ENCODE measurements at places on chromosomes 5 and 9.

GRCh38 chr5:159913501-159913900, 2.8 kb upstream of the ADRA1B start:
- DNase-seq, result no peak

DNA sequence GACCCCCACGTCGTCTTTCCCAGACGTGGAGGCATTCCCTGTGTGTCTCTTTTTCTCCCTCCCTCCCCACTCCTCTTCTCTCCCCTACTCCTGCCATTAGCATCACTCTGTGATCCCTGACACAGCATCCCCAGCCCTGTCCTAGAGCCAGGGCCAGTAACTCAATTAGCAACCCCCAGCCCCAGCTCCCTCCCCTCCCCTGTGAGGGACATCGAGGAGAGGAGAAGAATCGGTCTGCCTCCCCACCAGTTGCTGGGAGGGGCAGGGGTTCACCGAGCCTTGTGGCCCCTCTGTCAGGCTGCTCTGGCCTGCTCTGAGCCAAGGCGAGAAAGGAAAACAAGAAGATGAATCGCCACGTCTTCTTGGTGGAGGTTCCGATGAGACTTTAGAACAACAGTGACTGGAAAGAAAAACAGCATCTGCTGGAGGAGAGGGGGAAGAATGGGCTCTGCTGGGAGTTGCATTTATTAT, 123.1 kb downstream of the PAPPA start:
- no peak for DNase-seq

- no peak for DNase-seq
Observed at GRCh38 chr9:20636888-20637440, 14.7 kb upstream of the MLLT3 start.

- DNase-seq, result no peak
Observed at GRCh38 chr5:169131616-169132301, 169.2 kb downstream of the SLIT3 start.

GRCh38 chr5:14728459-14728938, 64.0 kb downstream of the OTULIN start:
- DNase-seq, result no peak

- DNase-seq, result no peak
Observed at GRCh38 chr9:69211424-69212036, 37.5 kb downstream of the TJP2 start.

DNA sequence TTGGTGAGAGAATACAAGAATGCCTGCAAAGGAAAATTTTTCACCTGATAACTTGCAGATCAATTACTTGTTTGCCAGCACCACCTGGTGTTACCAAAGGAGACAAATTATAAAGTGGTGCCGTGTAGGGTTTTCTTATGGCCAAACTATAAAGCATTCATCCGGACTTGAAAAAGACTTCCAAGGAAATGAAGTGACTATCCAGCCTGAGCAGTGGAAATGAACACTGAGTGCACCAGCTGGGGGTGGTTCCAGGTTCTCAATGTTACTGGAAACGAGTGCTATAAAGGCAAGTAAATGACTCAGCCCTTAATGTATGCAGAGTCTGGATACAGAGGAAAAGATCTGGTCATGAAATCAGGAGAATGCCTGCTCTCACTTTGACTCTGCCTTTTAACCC, 113.1 kb downstream of the DNAH5 start:
- DNase-seq, result no peak

DNA sequence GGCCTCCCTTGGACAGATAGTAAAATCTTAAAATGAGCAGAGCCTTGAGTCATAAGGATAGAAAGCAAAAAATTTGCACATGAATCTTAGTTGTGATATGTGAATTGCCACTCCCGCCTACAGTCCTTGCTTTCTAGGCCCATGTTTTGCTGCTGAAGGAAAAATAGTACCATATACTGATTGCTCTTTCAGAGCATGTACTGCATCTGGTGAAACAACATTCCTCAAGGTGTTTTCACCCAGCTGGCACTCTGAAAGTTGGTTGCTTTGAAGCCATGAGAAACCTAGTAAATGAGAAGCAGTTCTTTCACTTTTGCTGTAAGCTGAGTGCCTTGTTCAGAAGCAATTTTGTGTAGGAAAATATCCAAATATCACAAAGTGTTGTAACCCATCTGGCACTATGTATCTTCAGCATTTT, 10.3 kb downstream of the CDC37L1 start:
- DNase-seq, result peak; percentile 51

DNA sequence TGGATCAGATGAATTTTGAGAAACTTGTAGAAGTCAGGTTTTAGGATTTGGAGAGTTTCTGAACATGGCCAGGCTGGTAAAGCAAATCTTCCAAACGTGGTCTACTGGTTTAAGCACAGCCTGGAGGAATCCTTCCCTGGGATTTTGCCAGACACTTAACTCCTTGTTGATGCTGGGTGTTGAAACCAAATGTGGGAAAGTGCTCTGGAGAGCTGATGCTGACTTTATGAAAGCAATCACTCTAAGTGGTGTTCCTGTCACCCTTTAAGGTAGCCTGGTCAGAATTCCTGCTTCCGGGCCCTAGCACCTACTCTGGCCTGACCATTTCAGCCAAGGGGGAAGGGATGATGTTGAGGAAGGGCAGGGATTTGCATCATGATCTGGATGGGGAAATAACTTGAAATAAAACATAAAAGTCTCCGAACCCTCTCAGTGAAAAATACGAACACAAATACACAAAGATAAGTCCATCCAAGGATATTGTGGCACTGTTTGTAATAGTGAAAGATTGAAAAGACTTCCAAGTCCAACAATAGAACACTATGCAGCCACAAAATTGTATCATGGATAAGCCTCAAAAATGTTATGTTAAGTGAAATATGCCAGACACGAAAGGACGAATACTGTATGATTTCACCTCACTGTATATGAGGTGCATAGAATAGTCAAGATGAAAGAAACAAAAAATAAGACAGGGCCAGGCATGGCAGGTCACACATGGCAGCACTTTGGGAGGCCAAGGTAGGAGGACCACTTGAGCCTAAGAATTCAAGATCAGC, 57.7 kb downstream of the PDE6A start:
- no peak for DNase-seq

GRCh38 chr9:82720515-82720914, 342.4 kb downstream of the RASEF start:
- no peak for DNase-seq

DNA sequence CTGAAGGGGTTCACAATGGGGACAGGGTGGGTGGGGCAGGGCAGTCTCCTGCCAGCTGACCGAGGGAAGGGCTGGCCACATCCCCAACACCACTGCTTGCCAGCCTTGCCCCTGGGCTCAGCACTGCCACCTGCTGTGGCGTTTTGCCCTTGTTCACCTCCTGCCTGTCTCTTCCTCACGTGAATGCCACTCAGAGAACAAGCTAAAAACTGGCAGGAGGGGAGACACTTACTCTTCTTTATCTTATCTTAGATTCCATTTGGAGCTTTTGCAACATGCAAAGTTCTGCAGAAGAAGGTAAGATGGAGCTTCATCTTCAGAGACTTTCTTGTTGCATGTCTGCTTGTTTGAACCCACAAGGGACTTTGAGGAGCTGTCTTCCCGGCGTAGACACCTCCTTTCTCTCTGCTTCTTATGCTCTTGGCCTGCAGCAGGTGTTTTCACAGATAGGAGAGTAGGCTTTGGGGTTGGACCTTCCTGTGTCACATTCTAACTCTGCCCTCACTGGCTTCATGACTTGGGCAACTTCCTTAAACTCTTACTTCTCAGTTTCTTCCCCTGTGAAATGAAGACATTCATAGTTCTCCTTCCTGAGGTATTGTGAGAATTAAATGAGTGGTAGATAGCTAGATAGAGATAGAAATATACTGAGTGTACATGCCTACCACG, 4.1 kb downstream of the LRSAM1 start:
- DNase-seq, result peak; percentile 53

DNA sequence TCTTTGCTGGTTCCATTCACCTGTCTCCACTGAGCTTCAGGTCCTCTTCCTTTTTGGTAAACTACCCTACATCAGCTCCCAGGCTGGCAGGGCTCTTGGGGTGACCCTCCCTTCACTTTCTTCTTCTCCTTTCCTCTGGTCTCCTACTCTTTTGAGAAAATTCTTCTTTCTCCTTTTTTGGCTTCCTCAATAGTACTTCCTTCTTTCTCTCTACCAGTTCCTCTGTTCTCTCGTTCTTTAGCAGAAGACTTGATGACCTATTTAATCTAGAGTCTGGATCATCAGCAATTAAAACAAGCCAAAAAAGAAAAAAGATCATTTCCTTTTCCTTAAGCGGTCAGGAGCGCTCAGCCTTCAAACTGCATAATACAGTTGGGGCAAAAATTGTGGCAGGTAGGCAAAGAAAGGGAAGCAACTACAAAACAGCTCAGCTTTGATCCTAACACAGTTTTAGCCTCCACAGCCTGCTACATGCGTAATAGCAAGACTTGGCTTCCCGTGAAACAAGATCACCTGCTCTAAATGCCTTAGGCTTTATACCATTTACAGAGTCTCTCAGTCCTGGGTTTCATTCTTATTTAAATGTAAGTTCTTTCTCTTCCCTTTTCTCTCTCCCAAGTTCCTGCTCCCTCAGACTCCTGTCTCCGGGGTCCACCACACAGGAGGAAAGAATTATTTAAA, 14.0 kb upstream of the GSN start:
- no peak for DNase-seq

DNA sequence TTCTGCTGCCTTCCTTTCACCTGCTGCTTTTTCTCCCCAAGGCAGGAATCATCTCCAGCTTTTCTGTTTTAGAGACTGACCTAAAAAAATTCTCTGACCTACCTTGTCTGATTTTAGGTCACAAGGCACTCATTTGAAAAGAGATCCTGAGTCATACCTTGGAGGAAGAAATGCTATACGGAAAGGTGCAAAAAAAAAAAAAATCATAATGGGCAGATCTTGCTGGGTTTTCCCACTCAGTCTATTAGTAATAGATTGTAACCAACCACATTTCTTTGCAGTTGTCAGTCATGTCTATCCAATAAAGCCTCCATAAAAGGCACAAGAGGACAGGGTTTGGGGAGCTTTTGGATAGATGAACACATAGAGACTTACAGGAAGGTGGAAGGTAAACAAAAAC, 70.0 kb downstream of the MTREX start:
- no peak for DNase-seq

DNA sequence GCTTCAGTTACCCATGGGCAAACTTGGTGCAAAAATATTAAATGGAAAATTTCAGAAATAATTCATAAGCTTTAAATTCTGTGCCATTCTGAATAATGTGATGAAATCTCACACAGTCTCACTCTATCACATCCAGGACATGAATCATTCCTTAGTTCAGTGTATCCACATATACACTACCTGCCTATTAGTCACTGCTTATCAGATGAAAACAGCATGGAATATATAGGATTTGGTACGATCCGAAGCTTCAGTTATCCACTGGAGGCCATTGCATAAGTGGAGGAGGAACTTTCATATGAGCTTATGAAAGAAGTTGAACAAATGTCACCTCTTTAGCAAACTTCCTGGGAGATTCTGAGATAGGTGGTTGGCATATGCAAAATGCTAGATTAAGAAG, 64.2 kb downstream of the GAPVD1 start:
- DNase-seq, result no peak

DNA sequence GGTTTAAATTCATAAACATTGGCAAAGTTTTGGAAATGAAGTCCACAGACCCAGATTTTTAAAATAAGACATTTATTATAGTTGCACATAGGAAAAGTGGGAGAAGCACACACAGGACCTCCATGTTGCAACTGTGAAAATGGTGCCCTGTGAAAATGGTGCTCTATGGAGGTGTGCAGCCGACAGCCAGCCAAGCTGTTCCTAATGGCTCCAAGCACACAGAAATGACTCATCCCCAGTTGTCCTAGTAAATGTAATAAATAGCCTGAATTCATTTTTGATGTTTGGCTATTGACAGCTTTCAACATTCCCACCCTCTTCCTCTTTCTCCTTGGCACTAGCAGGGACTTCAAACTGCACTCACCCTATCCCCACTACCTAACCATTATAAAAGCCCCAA, 590.9 kb downstream of the CAAP1 start:
- DNase-seq, result no peak

DNA sequence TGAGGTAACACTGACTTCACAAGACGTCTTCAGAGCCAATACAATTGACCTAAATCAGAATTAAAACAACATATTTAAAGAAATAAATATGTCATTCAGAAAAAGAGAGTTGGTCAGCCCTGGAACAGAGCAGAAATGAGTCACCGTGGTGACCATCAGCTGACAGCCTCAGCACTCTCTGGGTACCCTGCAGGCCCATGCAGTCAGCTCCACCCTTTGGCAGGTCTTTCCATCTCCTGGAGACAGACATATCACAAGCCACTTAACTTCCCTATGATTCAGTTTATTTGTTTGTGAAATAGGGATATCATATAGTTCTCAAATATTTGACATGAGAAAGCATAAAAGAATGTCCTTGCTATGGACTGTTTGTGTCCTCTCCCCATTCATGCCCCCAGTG, 151.6 kb upstream of the MEF2C start:
- no peak for DNase-seq

DNA sequence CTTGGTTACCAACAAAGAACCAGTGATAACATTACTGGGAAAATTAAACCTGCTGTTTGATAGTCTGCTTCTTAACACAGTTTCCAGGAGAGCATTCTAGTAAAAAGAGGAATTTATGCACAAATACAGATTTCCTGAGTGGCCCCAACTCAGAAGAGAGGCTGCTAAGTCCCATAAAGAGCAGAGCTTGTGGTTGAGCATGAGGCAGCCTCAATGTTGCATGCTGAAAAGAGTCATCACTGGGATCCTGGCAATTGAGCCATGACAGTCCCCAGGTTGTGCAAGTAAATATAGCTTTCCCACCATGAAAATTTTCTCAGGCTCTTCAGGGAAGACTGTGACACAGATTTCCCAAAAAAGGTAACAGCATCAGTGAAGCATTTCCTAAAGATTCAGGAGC, 47.5 kb upstream of the ADRB2 start:
- DNase-seq, result no peak

GRCh38 chr5:97554977-97555643, 372.1 kb upstream of the RIOK2 start:
- DNase-seq, result no peak

GRCh38 chr5:59268756-59269415, 624.6 kb downstream of the PDE4D start:
- DNase-seq, result no peak

- DNase-seq, result no peak
Observed at GRCh38 chr5:56375011-56375410, 141.9 kb upstream of the ANKRD55 start.

- DNase-seq, result no peak
Observed at GRCh38 chr9:28092981-28093936, 520.0 kb upstream of the C9orf72 start.

GRCh38 chr9:33197279-33198152, 30.4 kb upstream of the B4GALT1 start:
- no peak for DNase-seq

DNA sequence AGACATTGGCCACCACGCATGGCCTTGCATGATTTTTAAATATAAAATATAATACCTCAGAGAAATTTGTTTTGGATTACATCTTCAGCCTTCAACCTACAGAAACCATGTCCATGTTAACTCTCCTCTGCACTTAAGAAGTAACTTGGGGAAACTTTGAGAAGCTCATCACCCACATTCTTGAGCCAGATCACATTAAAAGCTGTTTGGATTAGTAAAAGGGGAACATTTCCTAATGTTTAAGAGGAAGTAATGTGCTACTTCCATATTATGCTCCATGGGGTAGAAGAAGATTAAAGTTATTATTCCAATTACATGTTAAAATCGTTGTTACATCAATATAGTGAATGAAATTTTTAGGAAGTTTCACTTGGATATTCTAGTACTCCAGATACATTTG, 10.4 kb upstream of the CEP120 start:
- no peak for DNase-seq

Data from activated CD4-positive, alpha-beta T cell treated with anti-CD3 and anti-CD28 coated beads, Interleukin-2, Interleukin-6, amounts not matched to agents 100 ng/mL and 50 ng/mL, durations not matched to agents 16 hours and 8 hours (primary cell).